Left lung (tissue), 14 donors: ENCODE measurements at places on chromosomes 2 and 18. TPM values are rescaled to one million over a fixed set of nuclear protein-coding genes. Genes with fewer than 3 reads are reported as not detected.

Gene IKZF2
- total RNA-seq = 11.6 TPM

Gene UCN
- 2.6 TPM for total RNA-seq

Gene RBM44
- total RNA-seq = 1.0 TPM

- no peaks in the 10 kb centered on the region for H3K36me3 ChIP-seq
- DNase-seq = no peak
- H3K4me1 ChIP-seq = no peaks in the 10 kb centered on the region
- no peak overlapping the region for H3K4me3 ChIP-seq
- H3K27me3 ChIP-seq = no peaks in the 10 kb centered on the region
These were observed 800.0 kb upstream of the FANCL start for GRCh38 chr2:59041139-59041538.

DNA sequence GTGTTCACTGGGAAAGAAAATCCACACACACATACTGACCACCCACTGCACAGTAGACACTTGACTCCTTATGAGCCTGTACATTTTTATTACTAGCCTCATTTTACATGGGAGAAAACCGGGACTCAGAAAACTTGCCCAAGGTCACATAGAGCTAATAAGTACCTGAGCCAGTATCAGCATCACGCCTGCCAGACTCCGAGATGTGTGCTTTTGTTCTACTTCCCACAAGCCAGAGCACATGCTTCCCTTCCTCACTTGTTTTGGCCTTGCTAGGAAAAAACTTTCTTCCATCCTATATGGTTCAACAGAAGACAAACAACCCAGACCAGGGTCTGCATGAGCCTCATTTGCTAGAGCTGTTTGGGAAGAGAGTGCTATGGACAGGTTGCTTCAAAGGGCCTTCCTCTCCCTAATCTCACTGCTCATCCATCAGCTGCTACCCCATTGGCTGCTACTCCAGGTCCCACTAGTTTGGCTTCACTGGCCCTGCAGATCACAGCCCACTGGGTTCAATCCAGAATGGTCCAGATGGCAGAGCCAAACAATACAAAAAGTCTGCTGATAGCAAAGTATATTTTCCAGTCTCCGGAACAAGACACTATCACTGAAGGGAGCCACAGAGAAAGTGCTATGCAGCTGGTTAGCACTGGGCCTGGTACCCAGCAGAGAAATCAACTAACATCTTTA lies 63.9 kb downstream of the STK39 start:
- H3K27ac ChIP-seq = no peak overlapping the region
- no peak overlapping the region for H3K4me3 ChIP-seq
- H3K27me3 ChIP-seq = no peaks in the 10 kb centered on the region
- H3K36me3 ChIP-seq = no peaks in the 10 kb centered on the region

- no peaks in the 10 kb centered on the region for H3K36me3 ChIP-seq
- H3K27me3 ChIP-seq = no peaks in the 10 kb centered on the region
- H3K4me1 ChIP-seq = peaks cover 8% of the 10 kb centered on the region
- H3K27ac ChIP-seq = no peak overlapping the region
- no peak overlapping the region for H3K4me3 ChIP-seq
These were observed 27.2 kb upstream of the MYCN start for GRCh38 chr2:15913146-15913545.
